SK-MEL-5 (cell line): ENCODE measurements at places on chromosomes 5 and 9. TPM values are rescaled to one million over a fixed set of nuclear protein-coding genes. Genes with fewer than 3 reads are reported as not detected.

FBN2 gene
- 0.34 and 0.43 TPM in 2 replicates for total RNA-seq

OCLN gene
- 10.9 and 11.9 TPM in 2 replicates for total RNA-seq

SV2C gene
- total RNA-seq = not detected in 2 replicates

DRD1 gene
- not detected in 2 replicates for total RNA-seq

TMEM215 gene
- total RNA-seq = not detected in 2 replicates

NIM1K gene
- total RNA-seq = 0.19 and 0.61 TPM in 2 replicates

FAM151B gene
- 3.0 and 3.8 TPM in 2 replicates for total RNA-seq

HAND1 gene
- not detected in 2 replicates for total RNA-seq

CDH18 gene
- total RNA-seq = 0.19 and 1.1 TPM in 2 replicates

DOCK2 gene
- 0.48 TPM in 1 of 2 replicates, not detected in the other for total RNA-seq

FAM153A gene
- total RNA-seq = not detected in 2 replicates

ADAMTS13 gene
- total RNA-seq = 0.67 and 1.7 TPM in 2 replicates
